Testis (tissue), 5 donors: ENCODE measurements at places on chromosomes 1 and 21.

DNA sequence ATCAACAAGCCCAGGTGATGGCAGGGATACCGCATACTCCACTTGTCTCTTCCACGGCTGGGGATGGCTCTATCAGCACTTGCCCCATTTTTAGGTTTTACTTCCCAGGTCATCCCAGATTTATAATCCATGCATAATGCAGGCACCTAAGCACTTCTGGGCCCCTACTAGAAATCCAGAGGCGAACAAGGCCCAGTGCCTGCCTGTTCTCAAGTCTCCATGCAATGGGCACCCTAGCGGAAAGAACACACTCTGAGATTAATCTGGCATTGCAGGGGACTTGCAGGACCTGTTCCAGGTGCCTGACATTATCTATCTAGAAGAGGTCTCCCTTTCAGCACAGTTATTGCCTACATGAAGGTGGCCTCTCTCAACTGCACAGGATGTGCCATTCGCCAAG is 39.8 kb downstream of the HIVEP3 start:
- no peak for DNase-seq

DNA sequence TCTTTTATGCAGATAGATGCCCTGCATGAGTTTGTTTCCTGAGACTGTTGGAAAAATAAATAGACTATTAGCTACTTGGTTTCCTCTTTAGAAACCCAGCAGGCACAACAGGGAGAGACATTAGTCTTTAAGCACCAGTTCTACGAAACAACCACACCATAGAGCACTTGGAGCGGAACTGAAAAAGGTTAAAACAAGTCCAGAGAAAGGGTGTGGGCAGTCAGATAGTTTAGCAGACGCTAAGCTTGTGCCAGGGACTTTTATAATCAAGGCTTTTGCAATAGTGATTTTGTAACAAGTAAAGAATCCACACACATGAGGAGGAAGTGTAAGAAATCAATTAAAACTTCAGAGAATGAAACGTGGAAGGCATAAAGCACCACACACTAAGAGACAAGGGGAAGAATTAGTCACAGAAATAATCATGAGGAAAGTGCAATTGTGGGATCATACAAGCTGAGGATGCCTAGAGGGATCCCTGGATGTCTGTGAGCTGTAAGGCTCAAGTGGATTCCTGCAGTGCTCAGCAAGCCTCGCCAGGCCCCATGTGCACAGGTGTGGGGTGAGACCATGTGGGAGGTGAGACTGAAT is 37.8 kb upstream of the TLR5 start:
- peak; percentile 27 for DNase-seq

- DNase-seq = no peak
These were observed 9.5 kb downstream of the CD5L start for GRCh38 chr1:157831968-157832626.

DNA sequence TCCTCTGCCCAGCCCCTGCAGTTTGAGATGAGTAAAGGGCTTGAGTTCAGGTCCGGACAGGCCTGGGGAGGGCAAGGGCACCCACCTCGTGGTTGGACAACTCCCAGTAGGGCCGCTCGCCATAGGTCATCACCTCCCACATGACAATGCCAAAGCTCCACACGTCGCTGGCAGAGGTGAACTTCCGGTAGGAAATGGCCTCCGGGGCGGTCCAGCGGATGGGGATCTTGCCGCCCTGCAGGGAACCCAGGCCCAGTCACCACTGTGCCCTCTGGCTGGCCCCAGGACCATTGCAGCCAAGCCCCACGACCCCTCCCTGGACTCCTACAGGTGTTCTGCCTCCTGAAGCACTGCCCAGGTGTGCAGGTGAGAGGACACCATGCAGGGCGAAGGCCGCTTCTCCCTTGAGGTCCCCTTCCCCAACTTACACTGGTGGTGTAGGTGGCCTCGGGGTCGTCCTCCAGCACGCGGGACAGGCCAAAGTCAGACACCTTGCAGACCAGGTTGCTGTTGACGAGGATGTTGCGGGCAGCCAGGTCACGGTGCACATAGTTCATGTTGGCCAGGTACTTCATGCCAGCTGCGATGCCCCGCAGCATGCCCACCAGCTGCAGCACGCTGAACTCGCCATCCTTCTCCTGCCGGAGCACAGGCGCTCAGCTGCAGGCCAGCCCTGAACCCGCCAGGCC is 24.1 kb downstream of the EPHA2 start:
- DNase-seq = no peak

GRCh38 chr1:16392740-16393569 is 25.9 kb downstream of the SZRD1 start:
- no peak for DNase-seq

DNA sequence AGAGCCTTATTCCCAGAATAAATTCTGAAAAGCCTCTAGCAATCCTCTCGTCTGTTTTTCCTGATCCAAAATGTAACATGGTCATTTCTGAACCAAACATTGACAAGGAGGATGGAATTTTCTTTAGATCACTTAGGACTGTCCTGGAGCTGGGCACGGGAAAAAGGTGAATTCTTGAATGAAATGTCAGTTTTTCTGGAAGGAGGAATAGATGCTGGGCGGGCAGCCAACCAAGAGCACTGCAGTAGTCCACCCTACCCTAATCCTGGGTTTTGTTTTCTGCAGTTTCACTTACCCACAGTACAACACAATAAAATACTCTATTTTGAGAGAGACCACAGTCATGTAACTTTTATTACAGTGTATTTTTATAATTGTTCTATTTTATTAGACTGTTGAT is 20.9 kb downstream of the RIT1 start:
- no peak for DNase-seq

GRCh38 chr1:960363-961131 is at the start of gene KLHL17:
Gene KLHL17 (plus strand): TSS chr1:960584. CDS start chr1:960694, 110 bp downstream.
- peak; percentile 78 for DNase-seq

DNA sequence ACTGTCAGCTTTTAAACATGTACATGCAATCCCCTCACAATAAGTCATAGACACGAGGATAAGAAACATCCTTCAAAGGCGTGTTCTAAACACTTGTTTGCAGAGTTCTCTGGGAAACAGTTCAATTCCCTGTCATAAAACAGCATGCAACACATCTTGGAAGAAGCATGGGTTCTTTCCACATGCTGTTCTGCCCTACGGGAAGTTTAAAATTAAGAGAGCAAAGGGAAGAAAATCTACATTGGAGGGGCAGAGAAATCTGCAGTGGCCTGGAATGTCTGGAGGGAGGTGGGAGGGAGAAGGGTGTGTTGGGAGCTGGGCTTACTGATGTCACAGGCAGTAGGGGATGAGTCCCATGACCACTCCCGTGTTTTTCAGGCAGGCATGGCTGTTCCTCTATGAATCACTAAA is 98.3 kb upstream of the SLC2A1 start:
- DNase-seq = no peak

- DNase-seq = no peak
These were observed 16.4 kb downstream of the FAM151A start for GRCh38 chr1:54606990-54607325.

DNA sequence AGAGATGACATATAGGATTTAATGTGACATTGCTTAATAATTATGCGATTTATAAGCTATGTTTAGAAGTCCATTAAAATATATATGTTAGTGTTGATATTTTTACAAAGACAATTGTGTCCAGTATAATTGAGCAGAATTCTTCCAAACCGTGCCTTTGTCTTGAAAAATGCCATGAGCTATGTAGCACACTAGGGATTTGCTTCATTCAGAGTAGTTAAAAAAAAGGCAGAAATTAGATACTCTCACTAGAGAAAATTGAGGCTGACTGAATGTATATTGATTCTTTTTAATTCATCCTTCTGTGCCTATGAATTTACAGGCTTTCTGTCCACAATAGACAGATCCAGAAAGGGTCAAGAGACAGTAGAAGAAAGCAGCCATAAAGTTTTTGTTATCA is 429.0 kb downstream of the NEGR1 start:
- DNase-seq = no peak

GRCh38 chr1:223622132-223622842 is 43.2 kb downstream of the CAPN8 start:
- DNase-seq = no peak

DNA sequence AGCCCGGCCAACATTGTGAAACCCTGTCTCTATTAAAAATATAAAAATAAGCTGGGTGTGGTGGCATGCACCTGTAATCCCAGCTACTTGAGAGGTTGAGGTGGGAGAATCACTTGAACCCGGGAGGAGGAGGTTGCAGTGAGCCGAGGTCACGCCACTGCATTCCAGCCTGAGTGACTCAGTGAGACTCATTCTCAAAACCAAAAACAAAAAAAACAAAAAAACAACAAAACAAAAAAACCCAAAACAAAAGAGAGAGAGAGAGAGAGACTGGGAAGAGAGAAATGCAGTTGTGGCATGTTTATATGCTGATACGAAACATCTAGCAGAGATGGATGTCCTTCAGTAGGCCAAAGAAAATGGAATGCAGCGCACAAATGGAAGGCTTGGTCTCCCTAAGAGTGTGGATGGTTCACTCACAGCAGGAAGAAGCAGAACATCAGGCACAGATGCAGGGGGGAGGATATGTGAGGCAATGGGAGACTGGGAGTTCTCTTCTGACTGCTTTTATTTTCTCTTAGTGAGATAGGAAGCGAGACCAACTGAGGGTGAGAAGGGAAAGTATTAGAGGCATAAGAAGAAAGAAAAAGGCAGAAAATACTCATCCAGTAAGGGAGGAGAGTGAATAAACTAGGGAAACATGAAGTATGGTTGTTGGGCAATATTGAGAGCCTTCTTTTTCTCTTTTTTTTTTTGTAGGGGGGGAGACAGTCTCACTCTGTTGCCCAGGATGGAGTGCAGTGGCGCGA is 16.0 kb downstream of the THEM4 start:
- DNase-seq = no peak

GRCh38 chr1:108691128-108691941 is 775 bp upstream of the PRPF38B start:
- DNase-seq = no peak

GRCh38 chr1:156246781-156247459 is 936 bp downstream of the PAQR6 start:
- no peak for DNase-seq

GRCh38 chr1:247266053-247266452 is 10.2 kb downstream of the VN1R5 start:
- DNase-seq = no peak

DNA sequence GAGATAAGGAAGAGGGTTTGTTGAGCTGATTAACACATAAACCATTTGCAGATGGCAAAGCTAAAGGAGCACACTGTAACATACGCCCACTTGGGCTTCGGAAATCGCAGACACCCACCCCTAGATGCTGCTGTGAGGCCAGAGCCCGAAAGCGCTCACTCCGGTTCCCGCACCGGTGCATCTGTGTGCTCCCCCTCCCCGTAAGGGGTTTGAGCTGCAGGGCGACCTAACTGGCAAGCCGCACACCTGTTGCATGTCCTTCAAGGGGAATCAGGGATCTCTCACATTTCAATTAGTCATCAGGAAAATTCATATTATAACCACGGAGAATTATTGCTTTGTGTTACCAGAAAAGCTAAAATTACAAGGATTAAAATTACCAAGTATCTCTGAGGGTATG is 1.4 kb upstream of the CFH start:
- no peak for DNase-seq

GRCh38 chr1:228020686-228021354 is 14.0 kb downstream of the WNT3A start:
- DNase-seq = peak; percentile 4
